ENCODE measurements at places on chromosomes 4 and X.

GRCh38 chr4:36677874-36678273 lies 396.5 kb downstream of the DTHD1 start:
- no peak for DNase-seq

DNA sequence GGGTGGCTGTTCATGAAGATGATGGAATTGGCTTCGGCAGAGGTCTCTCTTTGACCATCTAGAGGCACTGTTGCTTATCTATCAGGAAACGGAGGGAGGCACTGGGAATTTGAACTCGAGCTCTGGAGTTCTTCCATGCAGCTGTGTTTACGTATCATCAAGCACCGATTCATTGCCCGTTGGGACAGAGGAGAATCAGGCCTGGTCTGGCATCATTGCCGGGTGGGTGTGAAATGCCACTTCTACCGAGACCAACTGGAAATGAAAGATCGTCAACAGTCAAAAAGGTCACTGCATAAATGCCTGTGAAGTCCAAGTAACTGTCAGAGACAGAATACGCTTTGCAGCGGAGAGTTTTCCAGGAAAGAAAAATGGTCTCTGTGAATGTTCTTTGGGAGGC lies 166.9 kb downstream of the ASMT start:
- DNase-seq = no peak

DNA sequence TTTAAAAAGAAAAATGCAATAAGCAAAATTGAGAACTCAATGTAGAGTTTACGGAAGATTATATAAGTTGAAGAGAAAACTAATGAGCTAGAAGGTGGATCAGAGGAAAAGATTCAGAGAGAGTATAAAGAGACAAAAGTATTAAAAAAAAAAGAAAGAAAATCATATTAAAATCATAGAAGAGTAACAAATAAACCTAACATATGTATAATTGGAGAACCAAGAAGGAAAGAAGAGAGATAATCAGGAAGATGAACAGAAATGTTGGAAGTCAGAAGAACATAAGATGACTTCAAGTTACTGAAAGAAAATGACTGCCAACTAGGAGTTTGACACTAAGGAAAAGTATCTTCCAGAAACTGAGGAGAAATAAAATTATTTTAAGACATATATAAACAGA lies 34.3 kb upstream of the ANTXR2 start:
- DNase-seq = no peak

DNA sequence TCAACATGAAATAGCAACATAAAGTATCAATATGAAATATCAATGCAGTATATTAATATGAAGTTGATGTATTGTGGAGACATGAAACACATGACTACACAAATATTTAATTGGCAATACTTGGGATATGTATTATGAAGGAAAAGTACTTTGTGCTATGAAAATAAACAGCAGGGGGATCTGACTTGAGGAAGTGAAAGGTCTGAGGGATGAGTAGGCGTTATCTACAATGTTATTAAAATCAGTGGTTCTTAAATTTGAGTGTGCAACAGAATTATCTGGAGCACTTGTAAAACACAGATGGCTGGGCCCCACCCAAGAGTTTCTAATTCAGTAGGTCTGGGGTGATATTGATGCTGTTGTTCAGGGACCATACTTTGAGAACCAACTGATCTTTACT lies 27.4 kb upstream of the ARX start:
- no peak for DNase-seq

DNA sequence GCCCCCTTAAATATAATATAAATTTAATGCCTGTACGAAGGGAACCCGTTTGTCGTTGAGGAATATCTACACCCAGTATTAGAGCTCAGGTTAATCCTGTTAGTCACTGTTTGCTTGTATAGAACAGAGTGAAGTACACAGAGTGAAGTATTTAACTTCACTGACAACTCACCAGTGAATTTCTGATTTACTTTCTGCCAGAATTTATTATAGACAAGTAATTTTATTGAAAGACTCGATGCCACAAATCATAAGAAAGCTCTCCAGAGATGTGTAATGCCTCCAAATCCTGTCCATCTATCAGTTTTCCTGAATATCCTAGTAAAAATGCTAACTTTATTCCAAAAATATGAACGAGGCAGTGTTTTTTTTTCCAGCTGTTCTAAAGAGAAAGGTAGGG lies 1.6 kb downstream of the GAB1 start:
- DNase-seq = no peak

DNA sequence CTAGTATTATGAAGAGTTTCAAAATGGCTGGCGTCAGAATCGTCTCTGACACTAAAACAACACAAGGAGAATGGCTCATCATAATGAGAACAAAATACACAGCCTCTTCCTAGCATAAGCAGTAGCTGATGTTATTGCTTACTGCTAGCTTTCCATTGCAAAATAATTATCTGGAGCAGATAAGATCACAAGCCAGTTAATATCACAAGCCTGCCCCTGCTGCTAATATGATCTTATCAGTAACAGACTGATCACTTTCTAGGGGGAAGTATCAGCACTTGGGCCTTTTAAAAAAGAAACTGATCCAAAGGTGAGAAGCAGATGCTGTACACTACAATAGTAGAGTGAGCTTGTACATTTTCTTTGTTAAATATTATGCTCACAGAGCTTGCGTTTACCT lies 554.8 kb upstream of the PABPC4L start:
- DNase-seq = no peak

GRCh38 chr4:39227906-39228305 lies 45.6 kb downstream of the WDR19 start:
- DNase-seq = no peak

GRCh38 chr4:106541253-106541652 lies 172.7 kb upstream of the GIMD1 start:
- DNase-seq = no peak

- no peak for DNase-seq
Measured at GRCh38 chr4:156972379-156973015, 898 bp upstream of the PDGFC start.

GRCh38 chrX:153434801-153435200 lies 11.1 kb downstream of the TREX2 start:
- DNase-seq = no peak

GRCh38 chr4:12050357-12050756 lies 621.7 kb upstream of the HS3ST1 start:
- no peak for DNase-seq

GRCh38 chr4:173909294-173909693 lies 374.2 kb downstream of the FBXO8 start:
- DNase-seq = no peak

- no peak for DNase-seq
Measured at GRCh38 chr4:6806924-6807626, 24.5 kb downstream of the KIAA0232 start.

DNA sequence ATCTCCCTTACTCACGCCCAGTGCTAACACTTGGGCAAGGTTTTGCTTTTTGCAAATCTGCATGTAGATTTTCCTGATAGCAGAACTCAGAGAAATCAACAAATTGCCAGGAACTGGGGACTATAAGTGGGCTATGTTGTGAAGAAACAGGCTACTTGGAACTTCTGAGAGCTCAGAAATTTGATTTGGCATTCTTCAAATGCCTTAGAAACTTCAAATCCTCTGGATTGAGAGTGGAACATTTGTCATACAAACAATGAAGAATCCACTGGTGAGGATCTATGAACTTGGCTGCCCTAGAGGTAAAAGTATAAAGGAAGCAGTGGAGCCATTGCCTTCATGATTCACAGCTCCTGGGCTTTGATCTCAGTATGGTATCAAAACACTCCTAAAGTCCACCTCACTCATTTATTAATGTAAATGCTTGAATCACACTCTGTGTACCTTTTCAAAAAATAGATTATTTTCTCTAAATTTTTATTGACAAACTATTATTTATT lies 126.0 kb downstream of the GLRA3 start:
- no peak for DNase-seq

DNA sequence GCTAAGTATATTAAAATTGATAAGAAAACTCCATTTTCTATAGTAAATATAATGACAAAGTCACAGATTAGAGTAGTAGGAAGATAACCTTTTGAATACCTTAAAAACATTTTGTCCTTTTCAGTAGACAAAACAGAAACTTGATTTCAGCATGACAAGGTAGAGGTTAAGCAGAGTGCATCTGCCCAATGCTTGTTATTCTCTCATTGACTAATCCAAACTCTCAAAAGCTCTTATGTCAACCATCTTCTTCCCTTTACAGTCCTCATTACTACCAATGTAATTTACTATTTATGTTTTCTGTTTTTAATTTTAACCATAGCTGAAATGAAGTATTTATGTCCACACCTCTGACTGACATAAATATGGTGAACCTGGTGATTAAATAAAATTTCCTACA lies 11.1 kb downstream of the NIPAL1 start:
- DNase-seq = no peak

DNA sequence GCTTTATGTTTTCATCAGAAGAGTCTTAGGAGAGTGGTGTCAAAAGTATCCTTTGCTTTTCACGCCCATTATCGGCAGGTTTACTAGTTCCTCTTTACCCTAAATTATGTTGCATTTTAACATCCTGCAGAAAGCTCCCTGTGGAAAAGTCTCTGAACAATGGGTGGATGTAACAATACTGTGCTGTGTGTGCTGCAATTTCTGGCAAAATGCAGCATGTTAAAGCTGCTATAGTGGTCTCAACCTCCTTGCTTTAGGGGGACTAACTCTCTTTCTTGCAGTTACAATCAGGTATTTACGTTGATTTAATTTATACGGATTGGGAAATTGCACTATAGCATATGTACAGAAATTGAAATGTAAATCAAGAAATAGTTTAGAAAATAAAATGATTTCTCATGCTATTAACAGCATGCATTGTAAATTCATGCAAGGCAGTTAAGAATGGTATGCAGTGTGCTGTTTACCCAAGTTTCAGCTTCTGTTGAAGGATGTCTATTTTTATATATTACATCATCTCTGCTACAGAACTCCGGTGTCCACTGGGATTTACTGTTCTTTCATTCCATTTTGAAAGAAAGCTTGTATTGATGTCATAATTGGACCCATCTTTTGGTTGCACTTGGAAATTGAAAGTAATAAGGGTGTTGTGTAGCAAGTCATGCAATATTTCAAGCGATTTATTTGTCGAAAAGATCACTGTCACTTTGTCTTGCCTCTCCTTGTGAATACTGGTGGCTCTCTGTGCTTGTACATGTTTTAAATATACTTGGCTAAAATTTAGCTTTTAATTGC lies 145.7 kb downstream of the RAPGEF2 start:
- DNase-seq = no peak

DNA sequence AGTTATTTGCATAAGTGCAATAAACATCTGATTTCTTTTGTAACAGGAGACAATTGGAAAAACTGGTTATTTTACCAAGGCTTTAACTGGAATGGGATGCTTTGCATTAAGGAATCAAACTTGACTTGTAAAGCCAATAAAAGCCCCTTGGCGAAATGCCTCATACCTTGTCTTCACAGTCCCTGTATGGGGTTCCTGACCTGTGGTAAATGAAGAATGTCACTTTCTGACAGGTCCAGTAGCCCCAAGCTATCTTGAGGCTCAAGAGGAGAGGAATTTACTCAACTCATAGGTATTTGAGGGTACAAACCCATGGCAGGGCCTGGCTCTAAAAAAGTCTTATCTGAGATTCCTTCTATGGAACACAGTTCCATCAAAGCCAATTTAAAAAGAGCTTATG lies 78.0 kb downstream of the ACOX3 start:
- no peak for DNase-seq

DNA sequence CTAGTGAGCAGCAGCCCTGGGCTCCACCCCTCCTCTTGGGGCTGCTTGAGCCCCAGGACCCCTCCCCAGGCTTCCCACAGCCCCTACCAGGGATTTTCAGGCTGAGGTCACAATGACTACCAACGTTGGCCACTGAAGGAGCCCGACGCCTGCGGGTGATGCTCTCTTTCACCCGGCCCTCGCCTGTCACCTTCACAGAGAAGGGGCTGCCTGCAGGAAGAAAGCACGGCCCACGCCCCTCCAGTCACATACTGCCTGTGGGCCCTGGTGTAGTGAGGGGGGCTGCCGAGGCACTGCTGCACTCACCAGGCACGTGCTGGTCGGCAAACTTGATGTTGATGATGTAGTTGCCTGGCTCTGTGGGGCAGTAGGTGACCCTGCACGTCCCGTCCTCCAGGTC lies 22.0 kb downstream of the FLNA start:
- DNase-seq = no peak

DNA sequence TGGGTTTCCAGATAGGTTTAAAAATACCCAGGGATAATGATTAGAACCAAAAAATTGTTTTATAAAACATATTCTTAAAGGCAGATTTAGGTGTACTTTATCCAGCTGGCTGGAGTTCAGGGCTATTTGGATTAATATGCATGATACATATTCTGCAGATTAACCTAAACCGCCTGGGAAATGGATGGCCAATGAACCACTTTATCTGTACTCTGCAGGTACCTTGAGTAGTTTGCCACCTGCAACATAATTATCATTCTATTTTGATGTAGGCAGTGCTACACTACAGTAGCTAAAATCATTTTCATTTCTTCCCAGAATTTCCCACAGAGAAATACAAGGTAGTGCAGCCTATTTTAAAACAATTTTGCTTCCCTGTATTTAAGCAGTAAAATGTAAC lies 683.2 kb upstream of the GNPDA2 start:
- no peak for DNase-seq

- DNase-seq = no peak
Measured at GRCh38 chr4:154422152-154422551, 69.4 kb downstream of the DCHS2 start.

DNA sequence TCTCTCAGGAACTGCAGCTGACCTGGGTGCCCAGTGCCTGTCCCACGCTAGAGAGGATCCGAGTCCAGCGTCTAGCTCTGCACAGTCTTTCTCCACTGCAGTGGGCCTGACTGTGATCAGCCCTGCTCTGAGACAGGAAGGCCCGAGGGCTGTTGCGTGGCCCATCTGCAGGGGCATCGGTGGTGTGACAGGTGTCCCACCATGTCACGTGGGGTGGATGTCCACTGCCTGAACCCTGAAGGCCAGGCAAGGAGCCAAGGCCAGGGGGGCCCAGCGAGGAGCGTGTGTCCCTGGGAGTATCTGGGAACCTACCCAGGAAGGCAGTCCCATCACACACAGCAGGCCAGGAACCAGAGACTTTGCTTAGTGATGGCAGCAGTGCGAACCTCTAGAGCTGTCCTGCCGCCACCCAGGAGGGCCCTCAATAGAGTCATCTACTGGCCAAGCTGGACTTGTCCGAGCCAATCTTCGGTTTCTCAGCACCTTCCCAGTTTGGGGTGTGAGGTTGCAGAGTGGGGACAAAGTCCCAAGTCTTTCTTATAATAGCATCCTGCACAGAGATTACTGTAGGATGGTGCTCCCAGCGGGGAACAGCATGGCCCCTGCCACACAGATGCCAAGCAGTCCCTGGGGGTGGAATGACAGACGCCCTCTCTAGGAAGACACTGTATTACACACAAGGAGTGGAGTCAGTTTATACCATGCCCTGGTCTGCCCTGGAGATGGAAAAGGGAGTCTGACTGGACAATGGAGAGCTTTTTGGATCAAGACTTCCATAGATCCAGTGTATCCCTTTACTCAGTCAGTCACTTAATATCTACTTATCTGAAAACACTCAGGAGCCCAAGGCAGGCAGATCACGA lies 38.3 kb downstream of the DCTD start:
- DNase-seq = no peak

DNA sequence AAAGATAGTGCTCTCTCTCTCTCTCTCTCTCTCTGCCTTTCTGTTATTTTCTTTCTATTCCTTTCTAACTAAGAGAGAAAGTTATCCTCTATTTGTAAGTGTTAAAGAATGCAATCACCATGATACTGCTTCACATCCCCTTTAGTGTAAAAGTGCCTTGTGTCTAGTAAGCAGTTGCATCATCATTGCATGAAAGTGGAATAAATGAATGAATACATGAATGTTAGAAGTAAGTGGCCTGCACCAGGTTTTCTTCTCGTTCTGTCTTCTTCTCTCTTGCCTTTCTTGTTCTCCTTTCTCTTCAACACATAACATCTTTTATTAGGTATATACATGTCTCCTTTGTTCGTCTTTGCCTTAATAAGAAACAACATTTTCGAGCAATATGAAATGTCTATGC lies 35.2 kb downstream of the TRIM2 start:
- no peak for DNase-seq
